ENCODE measurements at places on chromosomes 12 and 14.

- H3K4me1 ChIP-seq = no peaks in the 10 kb centered on the region
- H3K4me3 ChIP-seq = no peak overlapping the region
- no peaks in the 10 kb centered on the region for H3K36me3 ChIP-seq
- H3K27ac ChIP-seq = no peak overlapping the region
- no peaks in the 10 kb centered on the region for H3K27me3 ChIP-seq
- DNase-seq = no peak
Observed at GRCh38 chr12:27190761-27191160, 53.3 kb upstream of the STK38L start.

DNA sequence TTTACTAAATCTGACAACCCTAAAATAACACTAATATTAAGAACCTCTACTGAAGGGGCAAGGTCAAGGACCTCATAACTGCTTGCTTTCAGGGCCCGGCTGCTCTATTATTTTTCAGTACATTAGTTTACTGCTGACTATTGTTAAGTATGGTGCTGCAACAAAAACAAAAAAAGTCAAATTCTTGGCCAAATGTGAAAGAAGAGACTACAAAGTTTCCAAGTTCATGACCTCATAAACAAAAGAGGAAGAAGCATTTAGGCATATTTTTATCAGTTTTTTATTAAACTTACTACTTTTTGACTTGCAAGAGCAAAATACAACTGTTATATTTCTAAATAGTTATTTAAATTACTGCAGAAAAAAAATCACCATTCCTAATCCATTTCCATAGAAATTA is 109.8 kb upstream of the GPHB5 start:
- no peak overlapping the region for H3K4me3 ChIP-seq
- no peaks in the 10 kb centered on the region for H3K27me3 ChIP-seq
- no peak for DNase-seq
- H3K36me3 ChIP-seq = no peaks in the 10 kb centered on the region
- peaks cover 3% of the 10 kb centered on the region for H3K4me1 ChIP-seq

DNA sequence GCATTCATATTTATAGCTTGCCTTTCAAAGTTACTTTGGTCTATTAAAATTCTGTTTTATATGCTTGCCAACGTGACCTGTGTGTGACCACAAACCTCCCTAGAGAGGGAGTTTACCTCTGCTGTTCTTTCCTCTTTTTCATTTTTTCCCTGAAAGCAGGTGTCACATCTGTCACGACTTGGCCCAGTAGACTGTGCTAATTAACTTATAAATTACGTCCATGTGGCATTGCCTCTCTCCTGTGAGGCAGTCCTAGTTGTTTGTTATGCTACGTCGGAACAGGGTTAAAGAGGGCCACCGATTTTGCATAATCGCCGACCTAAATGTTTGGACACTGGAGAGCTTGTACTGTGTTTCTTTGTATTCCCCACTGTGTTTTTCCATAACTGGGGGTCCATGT is 343.9 kb upstream of the FLRT2 start:
- no peaks in the 10 kb centered on the region for H3K27me3 ChIP-seq
- no peaks in the 10 kb centered on the region for H3K36me3 ChIP-seq
- DNase-seq = no peak
- no peak overlapping the region for H3K4me3 ChIP-seq
- H3K4me1 ChIP-seq = no peaks in the 10 kb centered on the region

DNA sequence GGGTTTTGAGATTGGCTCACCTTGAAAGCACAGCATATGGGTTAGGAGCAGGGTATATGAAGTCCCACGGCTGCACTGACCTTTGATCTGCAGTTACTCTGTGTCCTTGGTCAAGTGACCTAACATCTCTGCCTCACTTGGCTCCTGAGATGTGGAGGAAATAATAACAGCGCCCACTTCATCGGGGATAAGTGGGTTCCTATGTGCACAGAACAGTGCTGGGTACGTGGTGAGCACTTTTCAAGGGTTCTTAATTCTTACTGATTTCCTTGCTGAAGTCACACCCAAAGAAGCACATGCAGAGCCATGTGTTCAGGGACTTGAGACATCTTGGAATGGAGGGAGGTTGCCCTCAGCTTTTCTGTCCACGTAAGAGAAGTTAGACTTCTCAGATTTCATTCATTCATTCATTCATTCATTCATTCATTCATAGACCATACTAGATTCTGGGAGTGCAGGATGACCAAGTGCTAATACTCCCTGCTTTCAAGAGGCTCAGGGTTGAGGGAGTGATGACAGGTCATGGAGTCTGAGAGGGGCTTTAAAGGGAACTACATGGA is 39.4 kb downstream of the ADGRD1 start:
- H3K27me3 ChIP-seq = peaks cover 29% of the 10 kb centered on the region
- no peak overlapping the region for H3K4me3 ChIP-seq
- no peaks in the 10 kb centered on the region for H3K4me1 ChIP-seq

DNA sequence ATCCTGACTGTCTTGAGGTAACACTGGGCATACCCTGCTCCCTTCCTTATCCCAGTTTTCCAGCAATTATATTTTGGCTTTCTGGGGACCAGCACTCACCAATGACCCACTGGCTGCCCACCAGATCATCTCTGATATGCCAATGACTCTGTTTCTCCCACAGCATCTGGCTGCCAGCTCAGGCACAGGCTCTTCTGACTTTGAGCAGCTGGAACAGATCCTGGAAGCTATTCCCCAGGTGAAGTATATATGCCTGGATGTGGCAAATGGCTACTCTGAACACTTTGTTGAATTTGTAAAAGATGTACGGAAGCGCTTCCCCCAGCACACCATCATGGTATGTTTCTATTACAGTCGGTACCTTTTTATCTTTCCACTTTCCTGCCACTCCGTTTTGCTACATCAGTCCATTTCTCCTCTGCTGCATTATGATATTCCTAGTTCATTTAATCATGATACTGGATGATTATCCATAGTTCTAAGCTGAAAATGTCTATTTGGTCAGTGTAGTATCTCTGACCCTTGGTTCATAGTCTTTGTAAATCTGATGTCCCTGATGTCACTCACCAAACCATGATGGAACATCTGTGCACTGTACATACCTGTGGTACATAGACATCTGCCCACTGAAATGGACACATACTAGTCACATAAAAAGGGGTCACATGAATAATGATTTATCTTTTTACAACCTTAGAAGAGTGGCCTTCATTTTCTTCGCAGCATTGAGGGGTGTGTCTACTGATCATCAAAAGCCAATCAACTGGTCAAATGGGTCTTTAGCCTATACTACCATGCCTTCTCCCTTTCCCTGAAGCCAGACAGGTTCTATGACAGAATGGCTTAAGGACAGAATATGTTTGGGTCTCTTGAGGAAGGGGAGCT is 3.3 kb downstream of the GMPR2 start:
- no peak overlapping the region for H3K27ac ChIP-seq
- H3K4me1 ChIP-seq = peaks cover 15% of the 10 kb centered on the region
- peaks cover 65% of the 10 kb centered on the region for H3K36me3 ChIP-seq
- H3K27me3 ChIP-seq = no peaks in the 10 kb centered on the region

GRCh38 chr14:90534091-90534837 is 137.4 kb downstream of the CALM1 start:
- H3K27ac ChIP-seq = peak overlapping the region; percentile 44
- DNase-seq = peak; percentile 37
- H3K4me3 ChIP-seq = no peak overlapping the region
- H3K4me1 ChIP-seq = peaks cover 12% of the 10 kb centered on the region
- H3K36me3 ChIP-seq = no peaks in the 10 kb centered on the region
- no peaks in the 10 kb centered on the region for H3K27me3 ChIP-seq

DNA sequence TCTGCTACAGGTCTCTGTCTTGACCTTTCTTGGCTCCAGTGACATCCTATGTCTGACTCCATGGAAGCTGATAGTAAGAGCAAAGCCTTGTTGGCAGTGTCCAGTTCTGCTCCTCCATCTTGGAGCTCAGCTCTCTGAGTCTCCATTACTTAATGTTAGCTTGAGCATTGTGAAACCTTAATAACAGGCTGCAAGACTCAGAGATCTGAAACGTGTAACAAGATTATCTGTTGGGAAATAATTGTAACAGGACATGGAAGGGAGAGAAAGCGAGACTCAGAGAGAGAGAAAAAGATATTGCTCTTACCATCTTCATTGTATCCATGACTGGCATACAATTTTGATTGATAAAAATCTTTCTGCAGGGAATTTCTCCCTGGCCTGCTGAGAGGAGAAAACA is 1365.7 kb downstream of the AACS start:
- H3K4me3 ChIP-seq = no peak overlapping the region
- H3K36me3 ChIP-seq = no peaks in the 10 kb centered on the region
- no peak for DNase-seq

DNA sequence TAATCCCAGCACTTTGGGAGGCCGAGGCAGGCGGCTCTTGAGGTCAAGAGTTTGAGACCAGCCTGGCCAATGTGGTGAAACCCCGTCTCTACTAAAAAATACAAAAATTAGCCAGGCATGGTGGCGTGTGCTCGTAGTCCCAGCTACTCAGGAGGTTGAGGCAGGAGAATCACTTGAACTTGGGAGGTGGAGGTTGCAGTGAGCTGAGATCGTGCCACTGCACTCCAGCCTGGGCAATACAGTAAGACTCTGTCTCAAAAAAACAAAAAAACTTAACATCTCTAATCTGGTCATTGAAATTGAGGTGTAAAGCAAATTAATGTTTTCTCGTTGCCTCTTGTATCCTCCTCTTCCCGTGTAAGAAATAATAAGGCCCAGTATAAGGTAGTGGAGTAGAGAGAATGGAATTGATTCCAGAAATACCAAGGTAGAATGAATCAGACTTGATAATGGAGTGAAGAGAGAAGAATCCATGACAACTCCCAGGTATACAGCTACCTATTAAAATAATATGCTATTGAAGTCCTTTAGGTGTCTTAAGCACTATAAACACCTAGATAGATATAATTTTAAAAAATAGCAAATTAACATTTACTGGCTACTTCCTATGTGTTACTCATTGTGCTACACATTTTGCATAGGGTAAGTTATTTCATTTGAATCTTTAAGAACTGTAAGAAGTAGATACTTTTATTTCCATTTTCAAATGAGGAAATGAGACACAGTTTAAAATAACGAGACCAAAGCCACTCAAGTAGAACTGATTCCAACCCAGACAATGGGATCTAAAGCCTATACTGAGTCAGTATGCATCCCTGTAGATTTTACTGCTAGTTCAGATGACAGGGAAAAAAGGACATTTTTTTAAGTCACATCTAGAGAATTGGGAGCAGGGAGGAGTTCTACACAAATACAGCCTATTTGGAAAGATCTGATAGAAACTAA is 23.2 kb downstream of the RAP1B start:
- DNase-seq = no peak
- H3K27ac ChIP-seq = no peak overlapping the region
- no peak overlapping the region for H3K4me3 ChIP-seq
- no peaks in the 10 kb centered on the region for H3K27me3 ChIP-seq
- no peaks in the 10 kb centered on the region for H3K4me1 ChIP-seq

DNA sequence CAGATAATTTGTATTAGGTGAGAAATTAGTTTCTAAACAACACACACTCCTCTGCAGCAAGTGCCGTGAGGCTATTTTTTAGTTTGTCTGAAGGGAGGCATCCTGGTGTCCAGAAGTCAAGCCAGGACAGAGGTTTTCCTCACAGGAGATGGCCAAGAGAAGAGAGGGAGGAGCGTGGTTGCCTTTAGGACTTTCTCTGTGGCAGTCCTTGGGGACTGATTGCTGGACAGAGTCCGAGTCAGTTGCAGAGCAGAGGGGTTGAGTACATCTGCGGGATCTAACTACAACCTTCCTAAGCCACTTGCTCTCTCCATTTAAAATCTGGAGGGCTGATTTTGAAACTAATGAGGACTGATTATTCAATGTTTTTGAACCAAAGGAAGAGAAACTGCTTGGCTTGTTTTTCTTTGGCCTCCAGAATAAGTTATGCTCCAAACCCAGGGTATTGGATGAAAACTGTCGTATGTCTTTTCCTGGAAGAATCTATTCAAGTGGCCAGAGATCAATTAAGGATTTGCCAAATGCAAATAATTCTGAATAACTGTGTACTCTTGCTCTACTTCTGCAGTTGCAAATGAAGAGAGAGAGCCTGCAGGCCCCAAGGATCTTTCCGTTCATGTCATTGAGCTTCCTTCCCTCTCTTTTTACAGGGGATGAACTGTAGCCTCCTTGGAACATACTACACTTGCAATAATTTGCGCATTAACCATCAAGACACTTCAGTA is 1.2 kb downstream of the SLCO1C1 start:
- no peaks in the 10 kb centered on the region for H3K36me3 ChIP-seq
- H3K27ac ChIP-seq = no peak overlapping the region
- no peak for DNase-seq
- no peaks in the 10 kb centered on the region for H3K4me1 ChIP-seq

GRCh38 chr12:92012691-92013090 is 133.0 kb downstream of the BTG1 start:
- no peak for DNase-seq
- H3K36me3 ChIP-seq = no peaks in the 10 kb centered on the region
- no peaks in the 10 kb centered on the region for H3K27me3 ChIP-seq
- peaks cover 9% of the 10 kb centered on the region for H3K4me1 ChIP-seq
- no peak overlapping the region for H3K27ac ChIP-seq

DNA sequence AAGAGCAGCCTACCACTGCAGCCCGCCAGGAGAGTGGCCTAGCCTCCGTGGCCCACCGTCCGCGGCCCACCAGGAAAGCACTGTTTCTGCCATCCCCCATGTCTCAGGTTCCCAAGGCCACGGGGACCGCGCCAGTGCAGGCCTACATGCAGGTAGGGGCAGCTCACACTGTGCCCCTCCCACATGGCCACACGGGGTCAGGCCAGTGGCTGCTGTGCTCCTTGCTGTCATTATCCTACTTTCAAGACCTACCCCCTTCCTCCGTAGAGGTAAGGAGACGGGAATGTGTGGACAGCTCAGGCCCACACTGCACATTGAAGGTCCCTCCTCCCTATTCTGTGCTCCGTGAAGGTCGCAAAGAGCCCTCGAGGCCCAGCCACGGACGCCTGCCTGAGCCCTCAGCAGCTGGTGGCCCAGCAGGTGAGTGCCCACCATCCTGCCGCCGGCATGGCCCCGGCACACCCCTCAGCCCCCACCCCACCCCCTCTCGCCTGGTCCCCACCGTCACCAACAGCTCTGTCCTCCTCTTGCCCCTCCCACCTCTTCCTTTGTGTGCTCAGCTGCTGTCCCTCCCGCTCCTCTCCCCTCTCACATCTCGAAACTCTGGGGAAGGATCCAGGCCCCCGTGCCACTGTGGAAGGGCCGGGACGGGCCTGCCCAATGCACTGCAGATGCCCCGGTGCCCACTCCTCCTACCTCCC is 10.0 kb downstream of the DDX51 start:
- no peak overlapping the region for H3K4me3 ChIP-seq
- peak; percentile 50 for DNase-seq
- H3K4me1 ChIP-seq = peaks cover 21% of the 10 kb centered on the region
- no peaks in the 10 kb centered on the region for H3K27me3 ChIP-seq
- peaks cover 4% of the 10 kb centered on the region for H3K36me3 ChIP-seq
- H3K27ac ChIP-seq = peak overlapping the region; percentile 41

- no peak overlapping the region for H3K27ac ChIP-seq
- H3K36me3 ChIP-seq = no peaks in the 10 kb centered on the region
- DNase-seq = no peak
- no peaks in the 10 kb centered on the region for H3K4me1 ChIP-seq
Observed at GRCh38 chr12:15602051-15602672, 187.0 kb downstream of the EPS8 start.

GRCh38 chr14:78608998-78609787 is 439.0 kb downstream of the NRXN3 start:
- no peak overlapping the region for H3K4me3 ChIP-seq
- H3K4me1 ChIP-seq = no peaks in the 10 kb centered on the region
- no peak for DNase-seq

- H3K27ac ChIP-seq = no peak overlapping the region
- no peak overlapping the region for H3K4me3 ChIP-seq
- no peaks in the 10 kb centered on the region for H3K4me1 ChIP-seq
- H3K27me3 ChIP-seq = no peaks in the 10 kb centered on the region
Observed at GRCh38 chr12:127550271-127550670, 716.7 kb upstream of the TMEM132C start.
